KG1 (cell line): ENCODE measurements at places on chromosomes 3 and 15.

DNA sequence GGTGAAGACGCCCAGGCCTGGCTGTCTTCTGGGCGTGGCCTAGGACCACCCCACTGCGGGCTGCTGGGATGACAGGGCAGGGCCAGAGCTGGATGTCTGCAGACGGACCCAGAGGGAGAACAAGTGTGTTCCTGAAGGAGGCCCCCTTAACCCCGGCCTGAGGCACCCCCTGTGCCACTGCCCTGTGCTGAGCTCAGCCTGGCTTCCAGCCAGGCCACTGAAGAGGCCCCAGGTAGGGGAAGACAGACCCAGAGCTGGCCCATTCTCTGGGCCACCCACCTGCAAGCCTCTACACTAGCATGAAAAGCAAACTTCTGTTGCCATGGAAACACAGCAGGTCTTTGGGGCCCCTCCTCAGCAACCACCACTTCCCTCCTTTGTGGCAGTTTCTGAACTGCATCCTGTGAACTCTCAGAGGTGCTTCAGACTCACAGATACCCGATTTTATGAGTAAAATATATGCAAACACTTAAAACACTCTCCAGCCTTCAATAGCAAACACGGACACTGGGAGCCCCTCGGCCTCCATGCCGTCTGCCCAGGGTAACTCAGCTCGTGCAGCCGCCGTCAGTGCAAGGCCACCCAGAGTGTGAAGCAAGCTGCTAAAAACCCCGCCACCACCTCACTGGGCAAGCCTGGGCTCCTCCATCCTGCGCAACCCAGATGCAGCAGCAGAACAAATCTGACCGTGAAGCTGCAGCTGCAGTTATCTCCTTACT is 42.5 kb downstream of the CMTM6 start:
- peak; percentile 41 for DNase-seq

- DNase-seq: no peak
Observed at GRCh38 chr3:57093489-57093888, 33.0 kb downstream of the SPATA12 start.

DNA sequence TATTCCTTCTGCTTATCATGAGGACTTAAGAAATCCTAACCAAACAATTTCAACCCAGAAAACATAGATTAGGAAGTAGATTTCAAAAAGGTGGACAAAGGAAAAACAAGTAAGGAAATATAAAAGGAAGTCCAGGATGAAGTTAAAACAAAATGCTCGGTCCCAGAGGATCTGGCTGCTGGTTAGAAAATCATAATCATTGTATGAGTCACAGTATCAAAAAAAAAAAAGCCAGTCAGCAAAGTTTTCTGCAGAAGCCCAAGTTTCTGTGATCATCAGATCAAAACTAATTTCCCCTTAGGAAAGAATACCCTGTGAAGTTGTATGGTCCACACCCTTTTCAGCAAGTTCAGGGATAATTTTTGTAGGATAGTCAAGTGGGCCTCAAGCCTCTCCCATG is 43.0 kb upstream of the LRTM1 start:
- no peak for DNase-seq

DNA sequence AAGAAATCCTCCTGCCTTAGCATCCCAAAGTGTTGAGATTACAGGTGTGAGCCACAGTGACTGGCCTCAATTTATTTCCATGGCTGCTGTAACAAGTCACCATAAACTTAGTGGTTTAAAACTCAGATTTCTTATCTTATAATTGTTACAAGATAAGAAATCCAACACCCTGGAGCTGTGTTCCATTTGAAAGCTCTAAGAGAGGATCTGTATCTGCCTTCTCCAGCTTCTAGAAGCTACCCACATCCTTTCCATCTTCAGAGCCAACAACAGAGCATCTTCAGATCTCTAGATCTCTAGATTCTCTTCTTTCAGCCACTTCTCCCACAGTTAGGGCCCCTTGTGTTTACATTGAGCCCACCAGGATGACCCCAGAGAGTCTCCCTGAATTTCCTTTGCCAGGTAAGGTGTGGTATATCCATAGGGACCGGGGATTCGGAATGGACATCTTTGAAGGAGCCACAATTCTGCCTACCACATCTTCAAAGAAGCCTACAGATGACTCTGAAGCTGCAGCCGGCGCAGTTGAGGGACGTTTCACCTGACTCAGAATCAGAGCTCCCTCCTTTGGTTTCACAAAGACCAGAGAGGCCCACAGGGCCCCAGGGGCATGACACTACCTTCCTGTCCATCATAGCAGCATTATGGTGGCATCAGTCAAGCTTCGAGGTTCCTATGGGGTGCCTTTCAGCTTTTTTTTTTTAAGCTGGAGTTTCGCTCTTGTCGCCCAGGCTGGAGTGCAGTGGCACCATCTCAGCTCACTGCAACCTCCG is 87.0 kb upstream of the IGF1R start:
- DNase-seq: no peak

- no peak for DNase-seq
Observed at GRCh38 chr3:4407941-4408340, 59.1 kb downstream of the SUMF1 start.

GRCh38 chr3:162641317-162641716 is 1144.7 kb downstream of the OTOL1 start:
- peak; percentile 25 for DNase-seq

DNA sequence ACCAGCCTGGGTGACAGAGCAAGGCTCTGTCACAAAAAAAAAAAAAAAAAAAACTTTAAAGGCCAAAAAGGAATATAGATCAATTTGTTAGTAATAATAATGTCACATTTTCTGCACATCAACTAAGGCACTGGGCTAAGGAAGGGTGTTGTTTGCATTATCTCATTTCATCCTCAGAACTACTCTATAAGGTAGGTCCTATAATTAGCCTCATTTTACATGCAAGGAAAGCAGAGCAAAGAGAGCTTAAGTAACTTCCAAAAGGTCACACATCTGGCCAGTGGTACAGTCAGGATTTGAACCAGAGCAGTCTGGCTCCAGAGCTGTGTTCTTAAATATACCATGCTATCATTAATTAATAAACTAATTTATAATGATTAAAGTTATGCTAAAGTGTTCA is 42.2 kb upstream of the SPATA12 start:
- no peak for DNase-seq

- no peak for DNase-seq
Observed at GRCh38 chr3:111197485-111197884, 125.9 kb downstream of the NECTIN3 start.

GRCh38 chr15:77984446-77984861 is 93.1 kb downstream of the TBC1D2B start:
- DNase-seq: no peak

- peak; percentile 64 for DNase-seq
Observed at GRCh38 chr3:105907777-105908176, 39.0 kb upstream of the CBLB start.

GRCh38 chr3:27326202-27326601 is 43.0 kb downstream of the NEK10 start:
- DNase-seq: no peak

- DNase-seq: no peak
Observed at GRCh38 chr3:58143417-58144055, 67.2 kb downstream of the DNASE1L3 start.

DNA sequence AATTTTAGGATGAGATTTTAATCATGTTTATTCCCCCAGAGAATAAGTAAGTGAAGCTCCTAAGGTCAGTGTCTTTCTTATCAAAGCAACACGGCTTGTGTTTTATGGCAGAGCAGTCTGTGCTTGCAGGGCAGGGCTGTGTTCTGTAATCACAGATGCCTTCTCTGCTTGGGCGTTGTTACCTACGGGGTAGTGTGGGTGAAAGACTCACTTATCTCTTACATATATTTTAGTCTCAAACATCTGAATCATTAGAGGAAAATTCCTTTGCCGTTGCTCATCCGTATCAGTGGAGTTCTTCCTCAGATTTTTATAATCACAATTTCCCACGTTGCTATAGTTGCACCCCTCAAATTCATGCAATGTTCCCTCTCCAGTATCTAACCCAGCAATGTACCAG is 271.7 kb upstream of the MEIS2 start:
- no peak for DNase-seq

DNA sequence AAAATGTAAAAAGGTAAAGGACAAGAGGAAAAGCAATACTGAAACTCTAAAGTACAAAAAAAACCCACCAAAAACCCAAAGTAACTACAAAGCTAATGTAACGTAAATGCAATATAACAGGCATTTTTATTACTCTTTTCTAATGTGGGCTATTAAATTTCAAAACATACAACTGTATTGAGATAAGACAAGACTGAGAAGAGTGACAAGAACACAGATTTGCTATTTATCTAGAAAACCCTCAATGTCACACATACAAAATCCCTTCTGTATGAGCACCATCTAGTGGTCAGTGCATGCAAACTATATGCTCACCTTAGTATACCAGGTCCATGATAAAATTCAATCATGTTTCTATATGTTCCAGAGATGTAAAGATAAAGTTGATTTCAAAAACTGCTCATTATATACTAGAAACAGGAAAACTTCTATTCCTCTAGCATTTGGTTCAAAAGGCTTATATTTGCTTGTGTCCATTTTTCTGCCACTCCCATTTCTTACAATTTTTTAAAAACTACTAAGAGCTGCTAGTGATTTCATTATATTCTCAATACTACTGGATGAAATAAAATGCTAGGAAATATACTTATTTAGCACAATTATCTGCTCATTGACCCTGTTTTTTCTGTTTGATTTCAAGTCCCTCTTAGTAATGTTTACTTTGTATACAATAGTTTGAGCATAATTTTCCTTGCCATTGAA is 111.4 kb downstream of the DLG1 start:
- peak; percentile 20 for DNase-seq

DNA sequence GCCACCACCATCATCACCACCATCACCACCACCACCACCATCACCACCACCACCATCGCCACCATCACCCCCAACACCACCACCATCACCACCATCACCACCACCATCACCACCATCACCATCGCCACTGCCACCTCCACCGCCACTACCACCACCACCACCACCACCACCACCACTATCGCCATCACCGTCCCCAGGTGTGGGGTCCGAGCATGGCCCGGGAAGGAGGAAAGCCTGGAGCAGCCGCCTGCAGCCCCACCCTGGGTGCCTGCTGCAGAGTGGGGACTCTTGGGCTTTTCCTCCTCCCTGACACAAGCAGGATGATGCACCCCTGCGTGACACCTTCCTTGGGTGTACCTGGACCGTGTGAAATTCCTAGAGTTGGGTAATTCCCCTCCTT is 43.9 kb downstream of the MUC4 start:
- no peak for DNase-seq
